Neuronal stem cell (in vitro differentiated cells): ENCODE measurements at places on chromosomes 6 and 20.

- no peak for DNase-seq
Observed at GRCh38 chr6:52293067-52293466, 8.5 kb upstream of the MCM3 start.

DNA sequence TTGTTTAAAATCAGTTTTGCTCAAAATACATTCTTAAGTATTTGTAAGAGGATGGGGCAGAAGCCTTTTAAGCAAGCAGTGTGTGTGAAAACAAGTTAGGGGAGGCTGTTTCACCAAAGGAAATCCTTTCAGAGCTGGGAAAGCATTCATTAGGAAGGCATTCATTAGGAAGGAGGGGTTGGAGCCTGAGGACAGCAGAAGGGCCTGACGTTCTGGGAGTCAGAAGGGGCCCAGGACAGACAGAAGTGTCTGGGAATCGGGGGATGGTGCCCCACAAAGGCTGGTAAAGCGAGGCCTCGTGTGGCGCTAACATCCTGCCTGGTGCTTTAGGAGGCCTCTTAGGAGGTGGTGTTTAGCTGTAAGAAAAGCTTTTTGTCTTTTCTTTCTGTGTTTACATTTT is 80.6 kb upstream of the NXT1 start:
- DNase-seq: no peak

GRCh38 chr6:157640746-157641451 is 182.1 kb upstream of the SNX9 start:
- no peak for DNase-seq

DNA sequence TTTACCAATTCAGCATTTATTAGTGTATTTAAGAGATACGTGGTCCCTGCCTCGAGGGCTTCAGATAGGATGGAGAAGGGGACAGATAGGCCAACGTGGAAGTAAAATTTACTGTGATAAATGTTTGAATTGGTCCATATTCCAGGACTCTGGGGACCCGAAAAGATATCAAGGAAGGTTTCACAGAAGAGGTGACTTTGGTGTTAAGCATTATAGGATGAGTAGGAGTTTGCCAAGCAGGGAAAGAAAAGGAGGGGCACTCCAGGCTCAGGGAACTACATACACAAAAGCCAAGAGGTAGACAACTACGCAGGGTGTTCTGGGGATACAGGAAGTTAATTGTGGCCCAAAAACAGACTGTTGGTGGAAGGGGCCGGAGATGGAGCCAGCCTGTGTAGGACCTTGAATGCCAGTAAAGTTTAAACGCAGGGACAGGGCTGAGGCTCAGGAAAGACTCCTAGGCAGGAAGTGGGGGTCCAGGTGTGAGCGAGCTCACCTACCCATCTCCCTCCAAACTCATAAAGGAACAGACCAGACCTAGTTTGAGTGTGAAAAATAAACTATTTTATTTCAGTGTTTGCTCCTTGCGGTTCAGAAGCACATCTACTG is 37.0 kb downstream of the TGM2 start:
- DNase-seq: no peak

DNA sequence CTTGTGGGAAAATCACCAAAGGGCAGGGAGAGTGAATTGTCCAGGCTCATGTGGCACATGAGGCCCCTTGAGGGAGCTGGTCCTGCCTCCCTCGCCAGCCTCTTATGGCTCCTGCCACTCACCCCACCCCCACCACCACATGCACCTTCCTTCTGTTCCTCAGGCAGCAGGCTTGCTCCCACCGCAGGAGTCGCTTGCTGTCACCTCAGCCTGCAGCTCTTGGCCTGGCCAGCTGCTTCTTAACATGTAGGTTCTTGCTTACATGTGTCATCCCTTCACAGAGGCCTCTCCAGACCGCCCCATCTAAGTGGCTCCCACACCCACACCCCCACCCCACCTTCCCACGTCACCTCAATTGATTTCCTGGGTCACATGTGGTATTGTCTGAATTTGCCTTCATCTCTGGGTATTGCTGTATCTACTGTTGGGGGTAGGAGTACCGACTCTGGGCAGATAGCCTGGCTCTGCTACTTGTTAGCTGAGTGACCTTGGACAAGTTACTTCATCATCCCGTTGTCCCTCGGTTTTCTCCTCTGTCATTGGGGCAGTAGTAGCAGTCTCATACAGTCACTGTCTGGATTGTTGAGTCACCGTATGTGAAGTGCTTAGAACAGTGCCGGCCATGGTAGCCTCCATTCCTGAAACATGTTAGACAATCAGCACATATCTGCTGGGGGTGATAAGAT is 41.7 kb downstream of the SLC9A8 start:
- no peak for DNase-seq

GRCh38 chr6:131362070-131362469 is 211.0 kb upstream of the ARG1 start:
- no peak for DNase-seq
